Glutamatergic neuron (in vitro differentiated cells): ENCODE measurements at places on chromosomes 13 and 19. TPM values are rescaled to one million over a fixed set of nuclear protein-coding genes. Genes with fewer than 3 reads are reported as not detected.

GRCh38 chr13:36981156-36981743 lies 17.9 kb downstream of the ALG5 start:
- H3K27me3 ChIP-seq = no peaks in the 10 kb centered on the region
- H3K36me3 ChIP-seq = no peaks in the 10 kb centered on the region
- H3K4me3 ChIP-seq = no peak overlapping the region

GRCh38 chr13:54183166-54183565 lies 1154.6 kb downstream of the OLFM4 start:
- H3K4me1 ChIP-seq = no peaks in the 10 kb centered on the region
- H3K27ac ChIP-seq = no peak overlapping the region
- H3K27me3 ChIP-seq = no peaks in the 10 kb centered on the region
- no peak overlapping the region for H3K4me3 ChIP-seq

DNA sequence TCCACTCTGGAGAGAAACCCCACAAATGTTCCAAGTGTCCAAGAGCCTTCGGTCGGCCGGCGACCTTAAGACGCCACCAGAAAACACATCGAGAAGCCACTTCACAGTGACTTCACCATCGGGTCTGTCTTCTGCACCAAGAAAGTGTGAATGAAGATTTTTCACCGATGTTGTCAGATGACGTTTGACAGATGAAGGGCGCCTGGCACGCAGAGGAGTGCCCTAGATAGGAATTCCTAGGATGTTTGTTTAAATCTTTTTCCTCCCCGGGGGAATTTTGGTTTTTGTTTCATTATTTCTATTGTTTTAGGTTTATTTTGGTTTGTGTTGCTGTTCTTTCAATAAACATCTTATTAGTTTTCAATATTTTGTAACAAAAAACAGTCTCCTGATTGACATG lies 7.0 kb downstream of the ZSCAN5C start:
- no peak overlapping the region for H3K4me3 ChIP-seq
- DNase-seq = no peak
- H3K36me3 ChIP-seq = no peaks in the 10 kb centered on the region
- H3K4me1 ChIP-seq = no peaks in the 10 kb centered on the region
- no peak overlapping the region for H3K27ac ChIP-seq

GRCh38 chr13:96450326-96451020 lies 360.6 kb downstream of the HS6ST3 start:
- H3K36me3 ChIP-seq = no peaks in the 10 kb centered on the region
- peaks cover 2% of the 10 kb centered on the region for H3K27me3 ChIP-seq
- H3K4me3 ChIP-seq = no peak overlapping the region
- no peak overlapping the region for H3K27ac ChIP-seq

DNA sequence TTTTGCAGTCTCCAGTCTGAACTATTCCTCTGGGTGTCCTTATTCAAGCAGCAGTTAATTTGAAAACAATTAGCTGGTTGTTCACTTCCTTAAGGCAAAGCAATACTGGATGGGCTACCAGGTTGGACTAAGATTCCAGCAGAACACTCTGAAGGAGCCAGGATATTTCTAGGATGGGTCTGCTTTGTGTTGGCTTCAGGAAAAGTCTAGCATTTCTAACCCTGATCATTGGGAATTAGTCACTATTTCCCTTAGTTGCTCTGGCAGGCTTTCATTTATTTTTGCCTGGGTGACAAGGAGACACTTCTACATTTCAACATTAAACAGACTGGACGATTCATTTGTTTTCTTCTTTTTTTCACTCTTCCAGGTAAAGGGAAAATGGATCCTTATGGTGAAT lies 228.4 kb downstream of the ENOX1 start:
- H3K4me3 ChIP-seq = no peak overlapping the region
- DNase-seq = no peak
- H3K4me1 ChIP-seq = peaks cover 28% of the 10 kb centered on the region
- no peaks in the 10 kb centered on the region for H3K36me3 ChIP-seq
- H3K27ac ChIP-seq = no peak overlapping the region
- H3K27me3 ChIP-seq = peaks cover 5% of the 10 kb centered on the region

GRCh38 chr19:57436417-57436816 lies 1.3 kb downstream of the ZNF749 start:
- H3K4me3 ChIP-seq = peak overlapping the region; percentile 92
- peaks cover 12% of the 10 kb centered on the region for H3K4me1 ChIP-seq
- no peak for DNase-seq
- peaks cover 11% of the 10 kb centered on the region for H3K27me3 ChIP-seq
- peak overlapping the region; percentile 94 for H3K27ac ChIP-seq
- H3K36me3 ChIP-seq = peaks cover 20% of the 10 kb centered on the region

GRCh38 chr19:10832939-10833296 lies 3.1 kb downstream of the TMED1 start:
- DNase-seq = no peak
- no peaks in the 10 kb centered on the region for H3K36me3 ChIP-seq
- peaks cover 13% of the 10 kb centered on the region for H3K27me3 ChIP-seq

DNA sequence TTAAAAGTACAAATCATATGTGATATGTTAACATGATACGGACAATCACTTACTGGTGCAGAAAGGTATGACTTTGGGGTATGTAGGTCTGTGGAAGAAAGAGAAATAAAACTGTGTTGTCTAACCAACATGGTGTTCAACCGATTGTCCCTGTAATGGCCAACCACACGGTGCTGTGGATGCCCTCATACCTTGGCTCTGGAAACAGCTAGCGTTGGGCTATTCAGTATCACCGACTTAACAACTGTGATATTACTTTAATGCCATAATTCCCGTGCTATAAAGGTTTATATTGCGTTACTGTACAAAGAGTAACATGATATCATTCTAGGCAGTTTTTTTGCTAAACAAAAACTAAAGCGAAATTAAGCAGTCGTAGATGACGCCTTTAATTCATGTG lies 448.3 kb downstream of the EFNB2 start:
- no peaks in the 10 kb centered on the region for H3K27me3 ChIP-seq
- no peak overlapping the region for H3K27ac ChIP-seq
- peaks cover 6% of the 10 kb centered on the region for H3K4me1 ChIP-seq
- no peak overlapping the region for H3K4me3 ChIP-seq
- no peak for DNase-seq
- no peaks in the 10 kb centered on the region for H3K36me3 ChIP-seq

Gene EFNB2
- 51.1 TPM for total RNA-seq

Gene ZNF560
- not detected for total RNA-seq

- H3K27me3 ChIP-seq = no peaks in the 10 kb centered on the region
- no peaks in the 10 kb centered on the region for H3K36me3 ChIP-seq
- no peak overlapping the region for H3K4me3 ChIP-seq
- H3K27ac ChIP-seq = no peak overlapping the region
- no peak for DNase-seq
Observed at GRCh38 chr13:107295416-107296140, 727.6 kb upstream of the ARGLU1 start.

DNA sequence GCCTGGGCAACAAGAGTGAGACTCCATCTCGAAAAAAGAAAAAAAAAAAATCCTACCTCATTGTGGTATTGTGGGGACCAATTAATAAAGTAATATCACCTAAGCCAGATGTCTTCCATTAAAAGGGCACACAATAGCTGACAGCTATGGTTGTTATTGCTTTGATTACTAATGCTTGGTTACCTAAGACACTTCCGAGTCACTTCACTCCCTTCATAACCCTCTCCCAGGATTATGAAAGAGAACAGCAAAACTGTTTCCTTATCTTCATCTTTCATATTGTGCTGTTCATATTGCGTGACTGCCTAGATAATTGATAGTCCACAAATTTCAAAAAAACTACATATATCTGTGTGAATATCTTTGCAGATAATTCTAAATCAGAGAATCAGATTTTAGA lies 10.3 kb upstream of the HSPH1 start:
- no peaks in the 10 kb centered on the region for H3K36me3 ChIP-seq
- H3K27ac ChIP-seq = no peak overlapping the region
- DNase-seq = no peak
